ENCODE measurements at places on chromosomes 16 and 17.

DNA sequence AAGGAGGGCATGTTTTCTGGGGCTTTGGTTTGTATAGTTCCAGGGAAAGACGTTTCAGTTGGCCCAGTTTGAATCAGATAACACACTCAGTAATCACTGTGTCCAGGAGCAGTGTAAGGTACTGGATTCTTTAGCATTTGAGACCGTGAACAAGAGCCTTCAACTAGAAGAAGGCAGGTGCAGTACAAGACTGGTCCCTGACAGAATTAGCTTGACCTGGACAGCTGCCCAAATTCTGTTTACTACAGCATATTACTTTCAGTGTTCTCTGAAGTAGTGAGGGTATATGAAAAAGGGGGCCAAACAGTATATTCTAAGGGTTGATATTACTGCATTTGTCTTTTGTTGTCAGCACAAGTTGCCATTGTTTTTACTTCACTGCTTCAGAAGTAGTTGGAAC is 81.3 kb downstream of the COX10 start:
- no peak for DNase-seq

DNA sequence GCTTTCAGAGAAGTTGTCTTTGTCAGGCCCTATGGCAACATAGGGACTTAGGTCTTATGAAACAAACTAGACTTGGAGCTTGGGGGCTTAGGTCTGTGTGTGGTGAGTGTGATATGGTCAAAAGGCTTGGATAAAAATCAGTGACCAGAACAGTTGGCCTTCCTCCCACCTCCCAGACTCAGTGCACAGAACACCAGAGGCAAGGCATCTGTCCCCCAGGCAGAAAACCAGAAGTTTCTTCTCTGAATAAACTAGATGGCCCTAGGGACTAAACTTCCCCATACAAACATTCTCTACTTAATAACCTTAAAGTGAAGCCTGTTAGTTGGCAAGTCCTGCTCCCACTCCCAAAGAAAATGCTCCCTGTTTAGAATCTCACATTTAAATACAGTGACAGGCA is 39.2 kb upstream of the PMFBP1 start:
- no peak for DNase-seq

DNA sequence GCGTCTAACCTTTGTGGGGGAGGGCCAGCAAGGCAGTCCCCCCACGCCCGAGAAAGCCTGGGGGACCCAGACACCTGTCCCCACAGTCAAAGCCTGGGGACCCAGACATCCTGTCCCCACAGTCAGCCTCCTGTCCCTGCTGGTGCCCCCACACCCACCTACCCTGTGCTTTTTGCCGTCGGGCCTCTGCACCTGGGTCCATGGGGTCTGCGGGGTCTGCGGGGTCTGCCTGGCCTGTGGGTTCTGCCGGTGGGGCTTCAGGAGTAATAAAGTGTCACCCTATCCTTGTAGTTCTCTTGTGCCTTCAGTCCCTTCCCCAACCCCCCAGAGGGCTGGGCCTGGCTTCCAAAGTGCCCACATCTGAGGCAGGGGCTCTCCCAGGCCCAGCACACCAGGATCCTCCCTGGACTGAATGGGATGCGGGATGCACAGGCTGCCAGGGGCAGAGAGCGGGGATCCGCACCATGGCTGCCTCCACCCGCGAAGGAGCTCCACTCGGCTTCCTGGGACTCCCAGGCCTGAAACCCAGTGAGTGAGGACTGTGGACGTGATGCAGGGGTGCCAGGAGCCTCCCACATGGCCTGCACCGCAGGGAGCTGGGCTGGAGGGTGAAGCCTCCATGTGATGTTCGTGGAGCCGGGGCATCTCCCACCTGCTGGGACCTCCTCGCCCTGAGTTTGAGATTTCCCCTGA is 16.3 kb upstream of the DPEP1 start:
- no peak for DNase-seq

DNA sequence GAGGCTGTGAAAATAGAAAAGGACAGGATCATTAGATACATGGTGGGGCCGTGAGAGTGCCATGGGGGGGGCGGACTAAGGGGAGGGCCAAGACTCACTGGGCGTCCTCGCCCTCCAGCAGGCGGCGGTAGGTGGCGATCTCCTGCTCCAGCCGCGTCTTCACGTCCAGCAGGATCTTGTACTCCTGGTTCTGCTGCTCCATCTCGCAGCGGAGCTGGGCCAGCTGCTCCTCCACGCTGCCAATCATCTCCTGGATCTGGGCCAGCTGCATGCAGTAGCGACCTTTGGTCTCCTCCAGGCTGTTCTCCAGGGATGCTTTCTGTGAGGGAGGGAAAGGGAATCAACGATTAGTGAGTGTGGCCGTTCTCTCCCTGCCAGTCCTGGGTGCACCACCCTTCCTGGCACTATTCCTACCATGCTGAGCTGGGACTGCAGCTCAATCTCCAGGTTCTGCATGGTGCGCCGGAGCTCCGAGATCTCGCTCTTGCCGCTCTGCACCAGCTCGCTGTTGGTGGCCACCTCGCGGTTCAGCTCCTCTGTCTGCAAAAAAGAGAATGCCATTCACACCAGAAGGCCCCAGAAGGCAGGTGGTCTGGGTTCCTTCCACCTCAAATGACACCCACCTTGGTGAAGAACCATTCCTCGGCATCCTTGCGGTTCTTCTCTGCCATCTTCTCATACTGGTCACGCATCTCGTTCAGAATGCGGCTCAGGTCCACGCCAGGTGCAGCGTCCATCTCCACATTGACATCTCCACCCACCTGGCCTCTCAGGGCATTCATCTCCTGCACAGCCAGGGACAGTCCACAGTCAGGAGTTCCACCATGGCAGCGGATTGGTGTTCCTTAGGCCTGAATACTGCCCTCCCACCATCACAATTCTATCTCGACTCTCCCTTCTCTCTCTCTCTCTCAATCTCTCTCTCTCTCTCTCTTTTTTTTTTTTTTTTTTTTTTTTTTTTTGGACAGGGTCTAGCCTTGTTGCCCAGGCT is 3.3 kb downstream of the KRT14 start:
- no peak for DNase-seq

DNA sequence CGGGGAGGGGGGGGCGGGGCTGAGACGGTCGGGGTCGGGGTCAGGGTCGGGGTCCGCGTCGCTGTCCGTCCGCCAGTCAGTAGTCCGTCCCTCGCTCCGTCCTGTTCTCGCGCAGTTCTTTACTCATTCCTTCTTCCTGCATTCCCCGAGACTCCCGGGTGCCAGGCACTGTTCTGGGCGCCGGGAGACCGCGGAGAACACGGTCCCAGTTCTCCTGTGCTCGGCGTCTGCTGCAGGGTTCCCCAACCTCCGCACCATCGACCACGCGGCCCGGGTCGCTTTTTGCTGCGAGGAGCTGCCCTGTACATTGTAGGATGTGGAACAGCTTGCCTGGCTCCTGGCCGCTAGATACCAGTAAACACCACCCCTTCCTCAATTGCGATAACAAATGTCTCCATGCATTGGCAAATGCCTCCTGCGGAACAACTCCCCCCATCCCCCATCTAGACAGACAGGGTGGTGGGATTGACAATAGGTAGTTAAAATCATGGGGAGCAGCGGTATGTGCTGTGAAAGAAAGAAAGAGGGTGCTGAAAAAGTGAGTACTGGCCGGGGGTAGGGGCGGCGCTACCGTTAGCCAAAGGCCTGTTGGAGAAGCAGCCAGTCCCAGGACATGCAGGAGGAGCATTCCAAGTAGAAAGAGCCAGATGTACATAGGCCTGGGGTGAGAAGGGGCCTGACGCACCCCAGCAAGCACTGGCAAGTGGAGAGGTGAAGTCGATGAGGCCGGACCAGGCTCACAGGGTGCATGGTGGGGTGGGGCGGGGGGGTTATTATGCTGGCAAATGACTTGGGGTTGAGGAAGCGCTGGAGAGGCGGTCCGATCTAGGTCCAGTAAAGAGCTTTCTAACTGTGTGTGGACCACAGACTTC is 631 bp downstream of the TRAF7 start:
- peak; percentile 48 for DNase-seq

DNA sequence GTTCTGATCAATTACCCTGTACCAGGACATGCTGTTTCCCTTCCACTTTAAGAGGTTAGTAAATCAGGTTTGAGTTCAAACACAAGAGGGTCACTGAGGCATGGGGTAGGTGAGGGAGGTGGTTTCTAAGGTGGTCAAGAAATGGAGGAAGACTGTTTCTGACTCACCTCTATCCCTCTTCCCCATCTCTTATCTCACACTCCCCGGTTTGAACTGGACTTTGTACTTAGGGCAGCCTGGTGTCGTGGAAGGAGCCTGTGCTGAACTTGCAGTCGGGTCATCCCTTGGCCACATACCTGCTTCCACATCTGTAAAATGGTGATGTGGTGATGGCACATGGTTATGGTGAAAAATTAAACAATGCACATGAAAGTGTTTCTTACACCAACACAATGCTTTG is 17.2 kb upstream of the TMEM98 start:
- DNase-seq, result no peak

DNA sequence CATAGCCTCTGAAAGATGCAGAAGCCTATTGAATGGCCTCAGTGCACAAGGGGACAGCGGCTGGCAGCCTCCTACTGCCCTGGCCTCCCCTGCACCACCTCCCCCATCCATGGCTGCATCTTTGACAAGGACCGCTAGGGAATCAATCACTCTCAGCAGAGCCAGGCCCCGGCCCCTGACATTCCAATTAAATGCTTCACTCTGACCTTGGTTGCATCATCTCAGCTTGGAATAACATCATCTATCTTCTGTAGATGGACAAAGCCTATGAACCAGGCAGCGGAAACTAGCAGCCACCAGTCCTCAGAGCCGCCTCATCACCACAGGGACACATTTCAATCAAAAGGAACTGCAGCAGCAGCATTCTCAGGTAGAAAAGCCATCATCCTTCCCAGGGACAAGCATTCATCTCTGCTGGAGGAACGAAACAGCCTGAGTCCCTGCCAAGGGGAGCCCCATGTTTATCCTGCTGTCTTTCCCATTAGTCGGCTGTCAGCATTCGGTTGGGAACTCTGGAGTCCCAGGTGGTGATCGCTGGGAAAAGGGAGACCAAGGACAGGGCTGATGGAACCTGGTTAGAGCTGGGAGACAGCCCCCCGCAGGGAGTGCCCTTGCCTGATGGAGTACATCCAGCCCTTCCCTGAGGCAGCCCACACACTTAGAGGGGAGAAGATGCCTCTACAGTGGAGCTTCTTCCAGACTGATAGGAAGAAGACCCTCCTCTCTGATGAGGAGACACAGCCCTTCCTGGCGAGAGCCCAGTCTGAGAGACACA is 11.5 kb upstream of the TMEM132E start:
- peak; percentile 10 for DNase-seq
